ENCODE measurements at places on chromosomes 4 and X.

GRCh38 chrX:1894740-1895139 lies 279.9 kb downstream of the ASMT start:
- no peak for DNase-seq

DNA sequence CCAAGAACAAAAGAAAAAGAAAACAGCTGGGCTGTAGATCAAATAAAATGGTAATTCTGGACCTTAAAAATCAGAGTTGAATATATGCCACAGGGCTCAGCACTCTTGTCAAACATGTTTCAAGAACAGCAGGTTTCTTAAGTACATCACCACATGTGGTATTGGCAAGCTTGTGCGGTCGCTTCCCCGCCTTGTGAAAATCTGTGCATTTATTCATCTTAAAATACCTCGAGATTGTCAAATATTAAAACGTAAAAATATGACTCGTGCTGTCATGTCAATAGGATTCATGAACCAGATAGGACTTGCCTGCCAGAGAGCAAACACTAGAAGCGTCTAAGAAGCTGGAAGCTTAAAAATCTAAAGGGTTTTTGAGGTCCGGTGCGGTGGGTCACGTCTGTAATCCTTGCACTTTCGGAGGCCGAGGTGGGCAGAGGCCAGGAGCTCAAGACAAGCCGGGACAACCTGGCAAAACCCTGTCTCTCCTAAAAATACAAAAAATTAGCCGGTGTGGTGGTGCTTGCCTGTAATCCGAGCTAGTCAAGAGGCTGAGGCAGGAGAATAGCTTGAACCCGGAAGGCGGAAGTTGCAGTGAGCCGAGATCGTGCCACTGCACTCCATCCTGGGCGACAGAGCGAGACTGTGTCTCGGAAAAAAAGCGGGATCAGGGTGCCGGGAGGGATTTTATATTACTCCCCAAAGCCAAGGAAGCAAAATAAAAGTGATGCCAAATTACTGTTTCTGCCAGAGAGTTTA lies 40.2 kb upstream of the TMEM154 start:
- DNase-seq, result no peak

DNA sequence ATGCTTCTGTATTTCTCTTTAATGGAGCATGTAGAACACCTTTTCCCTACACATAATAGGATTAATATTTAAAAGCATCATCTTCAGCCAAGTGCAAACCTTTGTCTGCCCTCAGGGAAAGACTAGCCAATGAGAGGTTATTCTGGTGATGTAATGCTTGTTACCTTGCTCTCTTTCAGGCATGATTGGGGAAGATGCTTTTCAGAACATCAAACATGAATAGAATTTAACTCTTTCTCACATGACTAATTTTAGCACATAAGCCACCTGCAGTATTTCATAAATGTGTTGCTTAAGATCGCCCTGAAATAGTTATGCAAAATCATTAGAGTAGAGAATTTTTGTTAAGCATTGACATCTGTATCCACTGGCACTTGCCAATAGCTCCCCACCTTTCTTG lies 10.7 kb upstream of the EPGN start:
- DNase-seq, result no peak

- DNase-seq, result no peak
Measured at GRCh38 chr4:111064342-111064993, 441.6 kb upstream of the PITX2 start.

DNA sequence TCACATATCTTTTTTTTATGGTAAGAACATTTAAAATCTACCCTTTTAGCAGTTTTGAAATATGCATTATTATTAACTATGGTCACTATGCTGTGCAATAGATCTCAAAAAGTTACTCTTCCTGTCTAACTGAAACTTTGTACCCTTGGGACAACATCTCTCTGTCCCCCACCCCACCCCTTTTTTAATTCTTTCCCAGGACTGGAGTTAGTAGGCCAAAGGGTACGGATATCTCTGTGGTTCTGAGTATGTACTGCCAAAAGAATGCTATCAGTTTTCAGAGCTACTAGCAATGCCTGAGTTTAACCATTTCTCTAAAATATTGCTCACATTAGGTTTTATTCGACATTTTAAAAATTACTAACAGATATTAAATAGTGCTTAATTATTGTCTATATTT lies 4.7 kb upstream of the FAM241A start:
- DNase-seq, result no peak

DNA sequence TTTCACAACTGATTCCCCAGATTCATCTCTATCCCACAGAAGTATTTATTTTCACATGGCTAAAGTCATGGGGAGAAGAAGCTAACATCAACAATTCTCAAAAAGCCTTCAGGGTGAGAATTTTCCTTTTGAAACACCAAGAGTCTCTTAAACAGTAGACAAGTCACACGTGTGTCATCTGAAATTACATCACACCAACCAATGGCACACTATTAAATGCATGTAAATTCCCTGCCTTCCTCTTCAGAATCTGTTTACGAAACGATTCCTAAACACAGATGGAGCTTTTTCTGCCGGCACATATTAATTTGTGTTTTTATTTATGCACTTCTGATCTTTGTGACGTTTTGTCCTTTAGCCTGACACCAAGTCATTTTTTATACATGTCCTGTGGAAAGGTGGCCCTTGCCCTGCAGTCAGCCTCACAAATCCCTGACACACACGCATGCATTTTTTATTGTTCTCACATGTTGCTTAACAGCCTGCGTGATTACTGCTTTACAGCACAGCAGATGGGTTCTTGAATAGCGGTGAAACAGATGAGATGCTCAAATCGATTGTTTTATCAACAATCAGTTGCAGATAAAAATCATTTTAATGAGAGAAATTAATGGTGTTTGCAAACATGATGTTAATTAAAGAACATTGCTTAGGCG lies 735.9 kb upstream of the TENM3 start:
- no peak for DNase-seq

DNA sequence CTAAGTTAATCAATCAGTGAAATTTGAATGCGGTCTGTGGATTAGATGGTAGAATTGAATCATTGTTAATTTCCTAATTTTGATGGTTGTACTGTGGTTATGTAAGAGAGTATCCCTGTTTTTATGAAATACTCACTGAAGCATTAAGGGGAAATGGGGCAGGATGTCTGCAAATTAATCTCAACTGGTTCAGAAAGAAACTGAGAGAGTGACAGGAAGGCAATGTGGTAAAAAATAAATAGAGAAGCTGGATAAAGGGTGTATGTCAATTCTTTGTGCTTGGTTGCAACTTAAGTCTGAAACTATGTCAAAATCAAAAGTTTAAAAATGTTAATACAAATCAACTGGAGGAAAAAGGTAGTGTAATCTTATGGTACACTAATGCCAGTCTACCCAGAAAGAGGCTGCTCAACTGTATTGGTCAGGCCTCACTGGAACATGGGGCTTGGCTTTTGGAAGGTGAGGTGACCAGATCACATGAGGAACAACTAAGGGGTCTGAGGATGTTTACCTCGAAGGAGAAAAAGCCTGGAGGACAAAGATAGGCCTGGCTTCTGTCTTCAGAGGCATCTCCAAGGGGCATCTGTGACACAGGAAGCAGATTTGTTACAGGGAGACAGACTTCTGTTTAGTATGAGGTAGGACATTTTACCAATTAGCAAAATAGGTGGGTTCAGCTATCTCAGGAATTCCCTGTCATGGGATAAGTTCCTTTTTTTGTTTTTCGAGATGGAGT lies 83.1 kb downstream of the DLG3 start:
- DNase-seq, result no peak

- no peak for DNase-seq
Measured at GRCh38 chrX:41507919-41508318, 60.8 kb downstream of the NYX start.

DNA sequence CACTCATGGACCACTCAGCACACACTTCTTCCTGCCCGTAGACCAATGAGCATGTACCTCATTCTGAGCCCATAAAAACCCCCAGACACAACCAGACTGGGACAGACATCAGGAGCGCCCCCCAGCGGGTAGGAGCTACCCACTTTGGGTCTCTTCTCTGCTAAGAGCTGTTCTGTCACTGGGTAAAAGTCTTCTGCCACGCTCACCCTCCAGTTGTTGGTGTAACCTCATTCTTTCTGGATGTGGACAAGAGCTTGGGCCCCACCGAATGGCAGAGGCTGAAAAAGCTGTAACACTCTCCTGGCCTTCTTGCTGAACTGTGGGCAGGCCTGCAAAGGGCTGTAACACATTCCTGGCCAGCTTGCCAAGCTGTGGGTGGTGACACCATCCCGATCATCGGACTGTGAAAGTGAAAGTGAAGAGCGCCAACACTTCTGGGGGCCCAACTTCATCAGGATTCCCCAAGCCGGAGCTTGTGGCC lies 137.6 kb downstream of the TECRL start:
- DNase-seq, result no peak

DNA sequence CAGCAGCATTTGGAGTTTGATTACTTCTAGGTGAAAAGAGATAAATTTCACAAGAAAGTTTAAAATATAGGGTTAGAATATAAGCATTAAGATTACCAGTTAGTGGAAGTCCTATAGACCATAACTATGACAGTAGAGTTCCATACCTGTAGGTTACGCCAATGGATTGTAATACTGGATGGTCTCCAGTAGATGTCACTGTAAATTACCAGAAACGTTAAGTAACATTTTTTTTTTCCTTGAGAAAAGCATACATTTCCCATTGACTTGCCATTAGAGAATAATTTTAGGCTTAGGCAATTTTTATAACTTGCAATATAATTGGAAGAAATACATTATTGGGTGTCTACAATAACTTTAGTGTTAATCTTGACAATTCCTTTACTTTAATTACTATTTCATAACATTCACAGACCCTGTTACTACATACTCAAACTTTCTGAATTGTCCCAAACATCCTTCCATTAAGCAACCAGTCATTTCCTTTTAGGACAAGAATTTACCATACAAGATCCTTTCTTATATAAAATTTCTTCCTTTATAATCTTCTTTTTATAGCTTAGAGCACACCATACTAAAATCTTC lies 304.1 kb upstream of the TECRL start:
- no peak for DNase-seq

GRCh38 chr4:113811359-113811758 lies 49.8 kb upstream of the CAMK2D start:
- DNase-seq, result no peak

DNA sequence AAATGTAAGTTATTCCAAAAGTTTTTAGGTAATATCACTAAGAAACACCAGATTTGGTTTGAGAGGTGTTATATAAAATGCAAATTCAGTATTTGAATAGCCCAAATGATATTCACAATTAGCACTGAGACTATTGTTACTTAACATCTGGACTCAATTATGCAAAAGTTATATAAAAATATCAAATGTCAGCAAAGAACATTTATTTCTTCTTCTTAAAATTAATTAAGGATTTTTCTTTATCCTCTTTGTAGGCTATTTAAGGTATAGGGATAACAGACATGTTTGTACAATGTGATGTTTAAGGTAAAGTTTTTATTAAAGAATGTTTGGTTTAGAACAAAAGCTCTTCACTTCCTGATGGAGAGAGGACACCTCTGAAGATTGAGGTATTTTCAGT lies 63.3 kb upstream of the GK2 start:
- DNase-seq, result no peak

GRCh38 chr4:72513227-72513626 lies 55.8 kb downstream of the ADAMTS3 start:
- DNase-seq, result no peak

DNA sequence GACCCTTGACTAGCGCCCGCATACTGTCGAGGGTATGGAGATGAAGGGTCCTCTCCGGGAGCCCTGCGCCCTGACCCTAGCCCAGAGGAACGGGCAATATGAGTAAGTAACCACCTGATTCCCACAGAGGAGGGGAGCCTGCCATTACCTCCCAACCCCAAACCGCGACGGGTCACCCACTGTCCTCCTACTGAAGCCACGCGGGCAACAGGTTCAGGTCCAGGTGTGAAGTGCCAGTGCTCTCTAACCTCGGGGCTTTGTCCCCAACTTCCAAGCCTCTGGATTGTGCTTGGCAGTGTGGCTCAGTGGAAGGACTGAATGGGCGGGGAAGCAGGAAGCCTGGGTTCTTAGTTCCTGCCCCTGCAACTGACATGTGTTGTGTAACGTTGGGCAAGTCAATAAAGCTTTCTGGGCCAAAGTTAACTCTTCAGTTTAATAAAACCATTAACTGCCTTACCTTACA lies 694 bp downstream of the OCRL start:
- no peak for DNase-seq

GRCh38 chrX:17475449-17476217 lies 100.6 kb downstream of the NHS start:
- no peak for DNase-seq

GRCh38 chr4:73603271-73603710 lies 16.9 kb downstream of the RASSF6 start:
- DNase-seq, result no peak

- no peak for DNase-seq
Measured at GRCh38 chr4:71487344-71487920, 148.6 kb downstream of the SLC4A4 start.

GRCh38 chr4:772118-772517 lies 53.8 kb downstream of the CPLX1 start:
- DNase-seq, result no peak

GRCh38 chr4:132493476-132493875 lies 655.6 kb upstream of the PCDH10 start:
- no peak for DNase-seq

DNA sequence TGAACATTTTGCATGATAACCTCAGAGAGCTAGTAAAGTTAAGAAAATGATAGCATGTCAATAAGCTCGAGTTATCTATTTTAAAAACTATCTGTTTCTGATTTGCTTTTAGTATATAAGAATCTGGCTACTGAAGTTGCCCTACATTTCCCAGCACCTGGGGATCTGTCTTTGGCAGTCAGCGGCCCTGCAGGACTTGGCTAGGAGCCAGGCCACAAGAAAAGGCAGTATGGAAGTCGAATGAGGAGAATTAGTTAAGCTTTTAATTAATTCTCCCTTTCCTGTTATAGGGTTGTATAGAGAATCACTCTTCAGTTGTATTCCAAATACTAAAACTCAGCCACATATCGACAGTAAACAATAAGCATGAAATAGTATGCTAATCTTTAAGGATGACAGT lies 22.7 kb downstream of the POU4F2 start:
- no peak for DNase-seq

GRCh38 chrX:115332832-115333231 lies 43.3 kb downstream of the LUZP4 start:
- DNase-seq, result no peak

GRCh38 chrX:1397001-1397400 lies 5.1 kb upstream of the SLC25A6 start:
- DNase-seq, result no peak

GRCh38 chrX:11290416-11291102 lies 2.7 kb upstream of the AMELX start:
- no peak for DNase-seq

- no peak for DNase-seq
Measured at GRCh38 chrX:4570151-4570550, 856.7 kb upstream of the PRKX start.
